Mammary epithelial cell (primary cell): ENCODE measurements at places on chromosomes 1 and 21. TPM values are rescaled to one million over a fixed set of nuclear protein-coding genes. Genes with fewer than 3 reads are reported as not detected.

Gene C8A
- total RNA-seq, result not detected in 2 replicates

Gene LAD1
- total RNA-seq, result 187 and 212 TPM in 2 replicates

Gene AK5
- 0.61 and 1.0 TPM in 2 replicates for total RNA-seq

Gene TMEM50B
- 20.7 and 21.5 TPM in 2 replicates for total RNA-seq

Gene PTCH2
- under 0.01 TPM for total RNA-seq

Gene CYP4A11
- not detected for total RNA-seq

DNA sequence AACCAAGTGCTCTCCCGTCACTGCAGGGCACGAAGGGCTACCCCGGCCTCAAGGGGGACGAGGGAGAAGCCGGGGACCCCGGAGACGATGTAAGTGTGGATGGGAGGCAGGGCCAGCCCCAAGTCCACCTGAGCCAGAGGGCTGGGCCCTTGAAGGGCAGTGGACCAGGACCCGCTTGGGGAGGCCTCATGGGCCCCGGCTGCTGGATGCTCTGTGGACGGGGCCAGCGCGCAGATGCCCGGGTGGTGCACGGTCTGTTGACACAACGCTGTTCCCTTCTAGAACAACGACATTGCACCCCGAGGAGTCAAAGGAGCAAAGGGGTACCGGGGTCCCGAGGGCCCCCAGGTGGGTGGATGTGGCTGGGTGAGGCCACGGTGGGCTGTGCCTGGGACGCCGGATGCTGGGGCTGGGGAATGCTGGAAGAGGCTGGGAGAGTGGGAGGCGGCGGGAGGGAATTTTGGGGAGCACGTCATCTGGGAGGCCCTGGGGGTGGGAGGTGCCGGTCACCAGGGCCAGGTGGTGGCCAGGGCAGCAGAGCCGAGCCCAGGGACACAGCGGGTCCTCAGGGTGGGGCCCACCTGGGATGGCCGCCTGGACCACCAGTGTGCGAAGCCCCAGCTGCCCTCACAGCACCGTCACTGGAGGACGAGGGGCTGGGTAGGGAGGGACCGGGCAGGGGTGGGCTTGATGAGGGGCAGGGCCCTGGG lies 17.5 kb downstream of the COL6A1 start:
- DNase-seq, result no peak

DNA sequence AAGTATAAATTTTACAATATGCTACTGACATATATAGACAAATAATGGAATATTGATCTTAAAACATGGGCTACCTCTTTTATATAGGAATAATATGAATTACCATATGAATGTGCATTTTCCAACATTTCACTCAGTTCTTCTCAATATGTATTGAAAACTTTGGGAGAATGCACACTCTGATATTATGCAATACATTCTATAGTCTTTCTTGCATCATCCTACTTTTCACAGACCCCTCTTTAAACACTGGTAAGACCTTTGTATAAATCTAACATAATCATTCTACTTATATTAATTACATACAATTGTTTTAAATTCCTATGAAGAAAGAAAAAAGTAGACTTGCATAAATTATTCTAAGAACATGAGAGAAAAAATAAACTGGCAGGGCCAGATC lies 69.2 kb downstream of the NCAM2 start:
- no peak for DNase-seq

DNA sequence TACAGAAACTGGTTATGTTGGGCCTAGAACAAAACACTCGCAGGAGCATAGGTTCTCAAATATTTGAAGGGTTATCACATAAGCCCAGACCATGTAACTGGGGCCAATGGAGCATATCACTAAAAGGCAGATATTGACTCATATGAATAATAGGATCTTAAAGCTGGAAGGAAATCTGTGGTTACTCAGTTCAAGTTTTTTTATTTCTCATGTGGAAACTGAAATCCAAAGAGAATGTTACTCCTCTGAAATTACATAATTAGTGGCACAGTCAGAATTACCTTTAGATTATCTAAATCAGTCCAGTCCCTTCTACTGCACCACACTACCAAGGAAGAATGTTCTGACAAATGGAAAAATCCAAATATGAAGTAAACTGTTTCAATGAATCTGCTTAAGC lies 12.0 kb downstream of the SLAMF8 start:
- no peak for DNase-seq

DNA sequence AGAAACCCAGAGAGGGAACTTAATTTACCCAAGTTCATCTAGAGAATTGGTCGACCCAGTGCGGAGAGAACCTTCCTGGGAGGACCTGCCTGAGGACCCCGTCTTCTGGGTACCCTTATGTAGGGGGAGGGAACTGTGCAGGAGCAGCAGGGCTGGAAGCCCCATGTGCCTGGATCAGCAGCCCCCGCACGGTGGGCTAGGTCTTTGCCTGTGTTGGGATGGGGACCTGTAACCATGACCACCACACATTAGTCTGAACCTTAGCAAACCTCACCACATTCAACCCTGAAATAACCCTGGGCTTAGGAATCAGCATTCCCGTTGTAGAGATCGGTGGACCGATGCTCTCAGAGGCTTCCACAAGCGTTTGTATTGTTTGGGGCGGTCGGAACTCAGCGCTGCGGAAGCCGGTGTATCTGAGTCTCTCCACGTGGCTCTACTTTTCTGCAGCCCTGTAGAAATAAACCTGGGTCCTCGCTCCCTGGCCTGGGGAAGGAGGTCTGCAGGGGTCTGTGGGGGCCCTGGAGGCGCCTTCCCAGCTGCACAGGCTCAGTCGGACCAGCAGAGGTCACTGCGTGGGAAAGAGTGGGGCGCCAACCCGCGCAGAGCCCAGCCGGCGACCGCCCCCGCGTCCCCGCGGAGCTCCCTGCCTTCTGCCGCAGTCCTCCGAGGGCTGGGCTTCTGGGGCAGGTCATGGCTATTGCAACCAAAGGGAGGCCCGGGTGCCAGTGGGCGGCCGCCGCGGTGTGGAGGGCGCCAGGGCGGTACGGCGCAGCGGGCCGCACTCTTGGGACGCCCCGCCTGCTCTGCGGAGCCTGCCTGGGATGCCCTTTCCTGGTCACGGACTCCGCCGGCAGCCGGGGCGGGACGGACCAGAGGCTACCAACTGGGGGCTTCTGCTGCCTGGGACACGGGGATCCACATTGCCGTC lies 36.2 kb upstream of the KCNA10 start:
- no peak for DNase-seq

- DNase-seq, result no peak
These were observed 22.7 kb downstream of the KRTAP10-1 start for GRCh38 chr21:44517175-44517899.

DNA sequence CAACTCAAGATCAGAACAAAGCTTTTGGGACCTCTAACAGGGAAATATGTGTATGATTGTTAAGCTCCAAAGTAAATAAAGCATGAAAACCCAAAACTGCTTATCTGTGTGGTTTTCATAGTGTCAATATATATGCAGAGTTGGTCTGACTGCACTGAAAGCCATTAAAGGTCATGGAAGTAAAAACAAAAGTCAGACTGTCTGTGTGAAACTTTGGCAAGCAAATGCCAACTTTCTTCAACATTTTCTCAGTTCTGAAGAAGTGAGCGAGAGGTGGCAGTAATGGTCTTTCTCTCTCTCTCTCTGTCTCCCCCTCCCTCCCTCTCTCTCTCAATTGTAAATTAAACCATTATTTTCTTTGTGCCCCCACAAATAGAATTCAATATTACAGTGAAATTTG lies 100.1 kb upstream of the S1PR1 start:
- DNase-seq, result no peak

DNA sequence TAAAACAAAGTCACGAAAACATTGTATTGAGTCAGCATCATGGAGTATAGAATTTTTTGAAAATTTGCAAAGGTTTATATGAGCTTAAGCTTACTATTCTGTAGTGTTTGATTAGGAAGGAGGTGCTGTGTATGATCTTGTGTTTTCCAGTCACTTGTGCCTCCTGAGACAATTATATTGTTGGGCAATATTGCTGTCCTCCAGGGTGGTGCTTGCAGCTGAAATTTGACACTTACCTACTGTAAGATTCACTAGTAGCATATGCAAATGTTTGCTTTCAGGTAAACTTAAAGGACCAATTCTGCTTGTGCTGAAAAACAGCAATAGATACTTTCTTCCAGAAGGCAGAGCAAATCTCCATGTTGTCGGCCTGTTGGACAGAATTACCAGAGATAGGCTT lies 268.0 kb downstream of the TGFB2 start:
- no peak for DNase-seq

GRCh38 chr1:111598544-111598943 lies 21.0 kb upstream of the RAP1A start:
- DNase-seq, result no peak

- no peak for DNase-seq
These were observed 107.8 kb downstream of the NME7 start for GRCh38 chr1:169259816-169260215.

DNA sequence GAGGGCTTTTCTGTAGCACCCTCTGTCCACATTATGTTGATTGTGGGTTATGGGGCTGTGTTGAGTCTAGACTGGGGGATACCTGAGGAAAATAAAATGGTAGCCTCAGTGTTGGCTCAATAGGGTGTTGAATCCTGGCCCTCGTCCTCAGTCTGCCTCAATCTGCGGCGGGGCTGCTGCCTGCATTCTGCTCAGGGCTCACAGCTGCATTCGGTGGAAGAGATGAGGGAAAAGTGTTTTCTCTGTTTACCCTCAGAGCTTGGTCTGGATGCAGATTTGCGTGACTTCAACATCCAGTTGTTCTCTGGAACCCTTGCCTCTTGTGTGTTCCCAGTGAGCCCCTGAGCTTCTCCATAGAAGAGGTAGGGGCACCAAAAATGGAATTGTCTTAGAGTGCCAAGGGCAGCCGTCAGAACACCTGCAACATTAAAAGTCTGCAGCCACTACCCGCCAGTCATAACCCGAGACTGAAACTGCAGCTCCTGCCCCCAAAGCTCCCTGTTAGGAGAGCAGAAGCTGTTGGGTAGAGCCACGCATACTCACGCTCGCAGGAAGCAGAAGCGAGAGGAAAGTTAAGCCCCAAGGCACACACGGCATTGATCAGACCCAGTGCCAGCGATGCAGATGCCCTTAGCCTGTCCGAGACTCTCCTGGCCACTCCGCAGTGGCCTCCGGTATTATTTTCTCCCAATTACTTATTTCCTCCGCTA lies 215.3 kb upstream of the C1orf174 start:
- no peak for DNase-seq

GRCh38 chr1:119986007-119986497 lies 83.4 kb downstream of the NOTCH2 start:
- no peak for DNase-seq

DNA sequence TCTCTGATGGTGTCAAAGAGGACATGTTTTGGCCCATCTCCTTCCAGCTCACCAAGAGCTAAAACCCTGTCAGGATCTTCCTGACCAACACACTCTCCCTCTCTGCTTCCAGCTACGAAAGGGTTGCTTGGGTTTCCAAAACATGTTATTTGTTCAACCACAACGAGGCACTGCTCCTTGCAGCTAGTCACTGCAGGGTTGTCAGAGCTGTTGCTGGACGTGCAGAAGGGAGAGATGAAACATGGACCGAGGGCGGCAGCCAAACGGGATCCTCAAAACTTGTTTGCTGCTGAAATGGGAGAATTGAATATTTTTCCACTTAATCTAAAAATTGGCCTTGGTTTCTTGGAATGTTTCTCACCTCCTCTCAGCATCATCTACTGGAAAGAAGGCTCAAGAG lies 12.4 kb downstream of the ZBTB18 start:
- DNase-seq, result no peak
